ENCODE measurements at places on chromosomes 3 and 15.

DNA sequence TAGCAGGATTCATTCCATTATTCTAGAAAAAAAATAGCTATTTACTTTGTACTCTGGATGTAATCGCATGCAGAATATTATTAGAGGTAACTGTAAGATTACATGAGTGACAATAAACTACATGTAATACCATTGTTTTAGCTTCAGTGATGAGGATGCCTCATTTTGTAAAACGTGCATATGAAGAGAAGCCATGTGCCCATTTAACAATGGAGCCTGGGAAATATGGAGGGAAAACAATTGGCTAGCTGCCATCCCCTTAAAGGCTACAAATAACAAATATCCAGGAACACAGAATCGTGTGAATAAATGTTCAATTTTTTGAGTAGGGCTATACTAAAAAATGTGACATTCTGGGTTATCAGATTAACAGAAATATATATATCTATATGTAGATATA lies 151.1 kb downstream of the SAMMSON start:
- DNase-seq: no peak

- no peak for DNase-seq
Measured at GRCh38 chr15:51240066-51240465, 98.3 kb downstream of the CYP19A1 start.

GRCh38 chr3:53146319-53146891 lies 14.6 kb upstream of the PRKCD start:
- DNase-seq: no peak

GRCh38 chr3:11523572-11524101 lies 120.1 kb downstream of the VGLL4 start:
- DNase-seq: no peak

- DNase-seq: no peak
Measured at GRCh38 chr3:184563561-184563925, 2.0 kb downstream of the EPHB3 start.

GRCh38 chr15:66126456-66126855 lies 127.1 kb downstream of the MEGF11 start:
- no peak for DNase-seq

DNA sequence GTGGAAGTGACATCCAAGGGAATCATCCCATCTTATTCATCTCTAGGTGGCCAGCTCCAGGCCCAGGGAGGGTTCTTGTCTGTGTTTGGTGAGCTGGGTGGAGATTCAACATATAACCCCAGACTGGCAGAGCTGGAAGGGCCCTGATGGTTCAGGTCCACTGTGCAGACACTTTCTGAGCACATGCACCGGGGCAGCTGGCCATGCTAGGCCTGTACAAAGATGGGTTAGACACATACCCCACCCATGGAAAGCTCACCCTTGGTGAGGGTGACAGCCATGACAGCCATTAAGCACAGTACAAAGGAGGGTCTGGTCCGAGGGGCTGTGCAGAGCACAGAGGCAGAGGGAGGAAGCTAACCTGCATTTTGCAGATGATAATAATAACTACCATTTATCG lies 100.4 kb downstream of the CORO2B start:
- no peak for DNase-seq

GRCh38 chr15:51602484-51602883 lies 20.1 kb downstream of the DMXL2 start:
- DNase-seq: no peak

DNA sequence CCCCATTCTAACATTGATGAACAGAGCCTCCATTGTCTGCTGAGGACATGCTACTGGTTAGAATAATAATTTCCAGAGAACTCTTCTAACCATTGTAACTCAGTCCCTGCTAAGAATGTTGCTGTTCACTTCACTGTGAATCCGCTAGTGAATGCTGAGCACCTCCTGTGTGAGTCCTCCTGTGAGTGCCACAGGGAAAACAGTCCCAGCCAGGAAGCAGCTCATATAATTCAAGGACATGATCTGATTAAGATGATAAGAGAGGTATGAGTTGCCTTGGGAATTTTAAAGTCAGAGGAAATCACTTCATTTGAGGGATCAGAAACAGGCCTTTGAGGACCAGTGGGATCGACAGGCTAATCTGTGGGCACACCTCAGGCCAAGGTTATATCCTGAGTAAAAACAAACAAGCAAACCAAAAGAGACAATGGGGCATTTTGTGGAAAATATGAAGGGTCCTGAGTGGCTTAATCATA lies 33.9 kb upstream of the GPR160 start:
- no peak for DNase-seq

- no peak for DNase-seq
Measured at GRCh38 chr3:120563356-120564022, 32.6 kb upstream of the NDUFB4 start.

DNA sequence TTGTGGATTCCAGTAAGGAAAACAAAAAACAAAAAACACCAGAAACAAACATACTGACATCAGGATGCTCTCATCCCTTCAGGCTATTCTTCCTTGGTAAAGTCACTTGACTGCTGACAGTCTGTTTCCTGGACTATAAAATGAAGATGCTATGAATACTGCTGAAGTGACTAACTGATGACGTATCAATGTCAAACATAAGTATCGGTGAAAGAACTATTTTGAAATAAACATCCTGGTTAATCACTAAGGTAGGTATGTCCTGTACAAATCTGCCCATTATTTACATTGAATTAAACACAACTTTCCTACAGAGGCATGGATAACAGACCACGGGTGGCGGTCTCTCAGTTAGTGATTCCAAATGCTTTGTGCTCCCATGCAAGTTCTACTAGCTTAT lies 45.9 kb downstream of the CHAC1 start:
- DNase-seq: no peak

DNA sequence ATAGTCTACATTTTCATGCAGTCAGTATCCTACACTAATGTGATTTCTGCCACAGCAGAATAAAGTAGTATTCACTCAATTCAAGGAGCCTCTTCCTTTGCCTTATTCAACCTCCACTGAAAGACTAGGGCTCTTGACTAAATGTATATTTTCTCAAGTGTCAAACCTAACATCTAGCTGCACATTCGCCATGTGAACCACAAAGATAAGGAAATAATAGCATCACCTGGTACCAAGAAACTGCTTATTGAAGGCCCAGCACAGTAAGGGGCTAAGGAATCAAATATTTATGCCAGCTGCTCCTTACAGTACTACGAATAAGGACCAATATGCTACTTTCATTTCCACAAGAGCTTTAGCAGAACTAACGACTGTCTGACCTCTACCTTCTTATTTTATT lies 1.3 kb downstream of the SRP14 start:
- no peak for DNase-seq

DNA sequence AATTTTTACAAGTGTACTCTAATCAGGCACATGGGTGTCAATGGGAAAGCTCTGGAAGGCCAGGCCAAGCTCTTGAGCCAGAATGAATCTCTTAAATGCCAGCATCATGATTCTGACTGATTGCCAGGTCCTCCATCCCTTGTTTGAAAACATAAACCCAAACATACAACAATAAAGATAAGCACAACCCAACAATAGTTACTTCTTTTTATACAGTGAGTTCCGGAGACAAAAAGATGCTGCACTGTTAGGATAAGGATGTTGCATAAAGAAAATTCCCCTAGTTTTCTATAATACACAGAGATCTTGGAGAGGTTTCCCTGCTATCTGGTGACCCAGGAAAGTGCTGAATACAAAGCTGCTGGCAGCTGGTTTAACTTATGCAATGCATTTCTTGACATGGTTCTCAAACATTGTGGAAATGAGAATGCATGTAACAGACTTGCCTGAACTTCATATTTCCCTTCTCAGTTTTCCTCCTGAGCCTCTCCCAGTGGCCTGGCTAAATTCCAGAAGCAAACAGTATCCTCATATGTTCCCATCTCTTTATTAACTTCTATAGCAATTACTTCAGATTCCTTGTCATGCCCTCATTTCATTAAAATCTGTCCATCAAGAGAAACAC lies 180.1 kb upstream of the PRICKLE2 start:
- DNase-seq: no peak

DNA sequence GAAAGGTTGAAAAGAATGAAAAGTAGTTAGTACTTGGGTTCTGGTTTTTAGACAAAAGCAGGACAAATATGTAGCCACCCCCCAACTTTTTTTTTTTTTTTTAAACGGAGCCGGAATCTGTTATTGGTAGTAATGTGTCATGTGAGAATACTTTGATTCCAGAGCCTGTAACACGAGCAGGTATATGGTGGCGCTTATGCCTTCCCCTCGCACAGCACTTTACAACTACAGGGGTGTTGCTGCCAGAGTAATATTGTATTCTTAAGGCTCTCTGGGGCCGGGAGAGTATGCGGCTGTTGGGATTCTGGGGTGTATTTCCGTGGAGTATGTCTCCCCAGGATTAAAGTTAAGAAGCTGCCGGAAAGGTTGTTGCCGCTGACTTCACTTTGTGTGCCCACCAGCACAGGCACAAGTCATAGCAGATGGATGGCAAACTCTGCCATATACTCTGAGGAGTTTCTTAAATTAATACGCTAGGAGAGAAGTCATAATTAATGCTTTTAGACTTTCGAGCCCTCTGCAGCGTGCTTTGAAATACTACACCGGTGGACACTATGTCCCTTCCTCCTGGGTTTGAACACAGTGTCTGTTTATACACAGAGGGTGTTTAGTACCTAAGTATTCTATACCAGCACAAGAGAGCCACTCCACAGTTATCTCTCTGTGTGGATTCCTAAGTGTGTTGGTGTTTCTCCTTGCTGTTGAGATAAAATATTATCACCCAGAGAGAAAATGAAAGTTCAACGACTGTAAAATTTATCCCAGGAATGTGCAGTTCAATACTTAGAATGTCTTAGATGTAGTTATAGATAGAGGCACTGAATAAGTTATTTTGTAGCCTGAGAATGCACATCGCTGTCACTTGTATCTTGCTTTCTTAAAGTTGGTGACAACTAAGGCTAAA lies 1.4 kb downstream of the MBNL1 start:
- no peak for DNase-seq

DNA sequence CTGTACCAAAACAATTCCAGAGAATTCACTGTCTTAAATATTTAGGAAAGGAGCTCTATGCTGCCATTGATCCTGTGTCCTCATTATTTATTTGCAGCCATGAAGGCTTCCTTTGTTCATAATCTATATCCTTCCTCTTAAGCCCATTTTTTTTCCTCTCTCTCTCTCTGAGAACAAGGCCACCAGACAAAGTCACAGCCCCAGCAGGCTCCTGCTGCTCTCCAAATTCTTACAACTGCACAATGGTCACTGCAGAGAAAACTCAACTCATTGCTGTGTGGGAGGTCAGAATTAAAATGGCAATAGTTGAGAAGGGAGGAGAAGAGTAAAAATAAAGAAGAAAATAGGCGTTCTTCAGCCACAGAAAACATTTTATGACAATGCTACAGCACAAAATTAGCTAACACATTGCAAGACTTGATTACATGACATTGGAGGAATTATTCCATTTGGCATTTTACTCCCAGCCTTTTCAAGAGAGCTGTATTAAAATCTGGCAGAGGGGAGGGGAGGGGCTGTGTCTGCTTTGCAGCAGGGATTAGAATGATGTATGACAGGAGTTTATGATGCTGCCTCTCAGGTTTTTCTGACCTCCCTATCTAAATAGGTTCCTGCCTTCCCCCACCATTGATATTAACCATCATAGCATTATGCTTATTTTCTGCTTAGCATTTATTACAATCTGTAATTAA lies 399.7 kb upstream of the THBS1 start:
- no peak for DNase-seq

DNA sequence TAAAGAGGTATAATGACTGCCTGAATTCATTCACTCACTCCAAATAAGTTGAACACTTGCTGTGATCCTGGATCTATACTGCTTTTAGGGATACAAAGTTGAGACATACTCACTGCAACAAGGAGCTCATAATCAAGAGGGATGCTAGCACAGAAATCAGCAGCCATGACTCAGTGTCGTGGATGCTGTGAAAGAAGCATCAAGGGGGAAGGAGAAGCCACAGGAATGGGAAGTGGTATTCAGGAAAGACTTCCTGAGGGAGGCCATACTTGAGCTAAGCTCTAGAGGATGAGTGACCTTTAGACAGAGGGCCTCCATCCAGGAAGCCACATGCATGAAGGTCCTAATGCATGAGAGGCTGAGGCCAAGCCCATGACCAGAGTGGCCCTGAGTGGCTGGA lies 245.7 kb upstream of the RORA start:
- DNase-seq: no peak

DNA sequence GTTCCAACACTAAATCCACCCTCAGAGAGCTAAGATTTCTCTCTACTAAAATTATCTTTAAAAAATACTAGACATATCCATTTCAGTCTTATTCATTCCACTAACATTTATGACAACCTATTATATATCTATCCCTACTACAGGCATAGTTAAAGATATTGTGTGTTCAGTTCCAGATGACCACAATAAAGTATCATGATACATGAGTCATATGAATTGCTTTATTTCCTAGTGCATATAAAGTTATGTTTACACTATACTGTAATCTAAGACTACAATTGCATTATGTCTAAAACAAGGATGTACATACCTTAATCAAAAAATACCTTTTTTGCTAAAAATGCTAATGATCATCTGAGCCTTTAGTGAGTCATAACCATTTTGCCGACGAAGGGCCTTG lies 19.4 kb downstream of the SHOX2 start:
- DNase-seq: no peak

GRCh38 chr3:27279123-27279522 lies 90.1 kb downstream of the NEK10 start:
- DNase-seq: no peak

GRCh38 chr3:168844472-168844871 lies 748.7 kb upstream of the GOLIM4 start:
- DNase-seq: no peak

- no peak for DNase-seq
Measured at GRCh38 chr3:141302364-141303141, 65.8 kb upstream of the ZBTB38 start.

- no peak for DNase-seq
Measured at GRCh38 chr3:64174328-64174727, 50.9 kb downstream of the PRICKLE2 start.

DNA sequence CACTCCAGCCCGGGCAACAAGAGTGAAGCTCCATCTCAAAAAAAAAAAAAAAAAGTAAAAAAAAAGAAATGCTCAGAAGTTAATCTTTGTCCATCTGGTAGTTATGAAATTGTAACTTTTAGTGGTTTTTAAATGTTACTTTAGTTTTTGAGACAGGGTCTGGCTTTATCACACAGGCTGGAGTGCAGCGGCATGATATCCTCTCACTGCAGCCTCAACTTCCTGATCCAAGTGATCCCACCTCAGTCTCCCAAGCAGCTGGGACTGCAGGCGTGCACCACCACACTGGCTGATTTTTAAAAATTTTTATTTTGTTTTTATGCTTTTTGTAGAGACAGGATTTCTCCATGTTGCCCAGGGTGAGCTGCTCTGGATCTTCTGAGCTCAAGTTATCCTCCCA lies 1.3 kb downstream of the RNU5B-1 start:
- DNase-seq: no peak

GRCh38 chr15:74428442-74428787 lies 5.3 kb downstream of the SEMA7A start:
- DNase-seq: no peak

Measured in activated T-helper 9 cell treated with anti-CD3 and anti-CD28 coated beads, Interleukin-2, amount 50 U/mL, for 16 hours (primary cell).